ENCODE measurements at places on chromosomes 11 and 22.

DNA sequence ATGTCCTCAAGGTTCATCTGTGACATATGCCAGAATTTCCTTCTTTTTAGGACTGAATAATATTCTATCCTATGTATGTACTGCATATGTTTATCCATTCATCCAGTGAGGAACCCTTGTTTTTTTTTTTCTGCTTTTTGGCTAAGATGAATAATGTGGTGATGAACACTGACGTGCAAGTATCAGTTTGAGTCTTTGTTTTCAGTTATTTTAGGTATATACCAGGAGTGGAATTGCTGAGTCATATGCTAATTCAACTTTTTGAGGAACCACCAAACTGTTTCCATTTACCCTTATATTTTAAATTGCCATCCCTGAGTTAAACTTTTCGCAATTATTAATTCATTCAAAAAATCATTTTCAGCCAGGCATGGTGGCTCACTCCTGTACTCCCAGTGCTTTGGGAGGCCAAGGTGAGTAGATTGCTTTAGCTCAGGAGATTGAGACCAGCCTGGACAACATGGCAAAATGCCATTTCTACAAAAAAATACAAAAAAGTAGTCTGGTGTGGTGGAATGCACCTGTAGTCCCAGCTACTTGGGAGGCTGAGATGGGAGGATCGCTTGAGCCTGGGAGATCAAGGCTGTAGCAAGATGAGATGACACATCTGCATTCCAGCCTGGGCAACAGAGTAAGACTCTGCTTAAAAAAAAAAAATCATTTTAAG, 64.2 kb downstream of the MICAL2 start:
- DNase-seq: no peak

DNA sequence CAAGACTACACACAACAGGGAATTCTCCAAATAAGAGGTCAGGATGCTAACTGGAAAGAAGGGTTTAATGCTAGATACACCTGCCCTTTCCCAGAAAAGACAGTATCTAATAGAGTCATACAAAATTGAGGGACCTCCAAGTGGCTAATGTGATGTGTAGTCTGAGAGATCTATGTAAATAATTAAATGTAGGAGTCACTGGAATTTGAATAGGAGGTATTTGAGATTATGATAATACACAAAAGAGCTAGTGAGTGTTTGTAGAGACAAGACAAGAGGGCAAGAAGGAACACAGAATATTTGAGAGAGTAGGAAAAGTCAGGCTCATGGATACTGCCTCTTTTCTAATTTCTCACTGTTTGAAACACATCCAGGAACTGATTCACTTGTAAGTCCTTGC, 15.5 kb upstream of the INSC start:
- no peak for DNase-seq

DNA sequence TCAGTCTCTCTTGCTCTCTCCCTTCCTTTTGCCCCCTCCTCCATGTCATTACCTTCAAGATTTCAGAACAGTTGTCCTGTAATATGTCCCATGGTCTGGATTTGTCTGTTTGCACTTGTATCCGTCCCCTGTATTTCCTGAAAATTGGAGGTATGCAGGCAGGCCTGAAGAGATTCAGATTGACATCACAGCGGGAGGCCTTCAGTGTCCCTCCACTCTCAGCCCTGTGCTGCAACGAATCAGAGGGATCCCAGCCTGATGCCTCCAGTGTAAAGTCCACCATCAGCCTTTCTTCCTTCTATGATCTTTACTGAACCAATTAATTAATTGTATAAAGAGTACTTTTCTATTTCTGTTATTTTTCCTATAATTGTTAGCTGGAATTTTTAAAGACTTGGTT, 57.3 kb downstream of the ELMOD1 start:
- DNase-seq: no peak

- DNase-seq: no peak
Measured at GRCh38 chr22:42430528-42431125, 1.6 kb downstream of the NFAM1 start.

DNA sequence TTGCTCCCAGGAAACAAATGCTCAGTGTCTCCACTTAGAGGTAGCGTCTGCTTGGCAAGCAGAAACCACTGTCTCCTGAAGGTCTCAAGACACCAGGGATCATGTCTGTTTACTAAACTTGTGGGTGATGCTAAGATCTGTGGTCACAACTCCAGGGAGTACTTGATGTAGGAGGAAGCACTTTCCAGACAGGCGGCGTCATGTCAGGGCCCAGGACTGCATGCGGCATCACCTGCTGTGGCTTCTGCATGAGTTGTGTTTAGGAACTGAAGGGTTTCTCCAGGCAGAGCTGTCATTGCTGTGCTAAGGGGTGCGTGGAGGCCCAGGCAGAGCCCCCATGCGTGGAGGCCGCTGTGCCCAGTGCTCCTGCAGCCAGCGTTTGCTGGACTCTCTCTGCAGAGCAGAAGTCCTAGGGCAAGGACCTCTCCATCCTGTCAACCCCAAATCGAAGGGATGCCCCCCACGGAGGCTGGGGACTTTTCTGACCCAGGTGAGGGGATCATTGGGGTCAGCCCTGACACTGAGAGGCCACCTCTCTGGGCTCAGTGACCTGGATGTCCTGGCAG, 8.1 kb upstream of the PANX2 start:
- no peak for DNase-seq
